ENCODE measurements at places on chromosomes 1 and 21.

GRCh38 chr1:20109223-20109856, 10.0 kb downstream of the PLA2G2D start:
- no peak for DNase-seq

DNA sequence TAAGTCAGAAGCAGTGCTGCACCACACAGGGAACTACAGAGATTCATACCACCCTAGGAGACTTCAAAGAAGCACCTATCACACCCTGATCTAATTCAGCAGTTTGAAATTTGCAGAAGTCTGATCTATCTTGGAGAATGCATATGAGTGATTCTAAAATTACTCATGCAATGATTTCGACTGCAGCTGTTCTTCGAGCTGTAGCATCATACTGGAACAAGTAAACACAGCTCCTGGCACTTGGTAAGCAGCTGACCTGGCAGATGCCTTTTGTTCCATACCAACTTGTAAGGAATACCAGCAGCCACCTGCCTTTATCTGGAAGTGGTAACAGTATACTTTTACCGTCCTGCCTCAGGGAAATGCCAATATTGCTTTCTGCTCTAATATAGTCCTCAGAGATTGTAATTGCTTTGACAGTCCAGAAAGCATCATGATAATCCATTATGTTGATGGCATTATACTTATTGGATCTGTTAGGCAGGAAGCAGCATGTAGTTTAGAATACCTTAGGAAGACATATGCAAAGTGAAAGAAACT, 25.7 kb downstream of the AADACL4 start:
- no peak for DNase-seq

DNA sequence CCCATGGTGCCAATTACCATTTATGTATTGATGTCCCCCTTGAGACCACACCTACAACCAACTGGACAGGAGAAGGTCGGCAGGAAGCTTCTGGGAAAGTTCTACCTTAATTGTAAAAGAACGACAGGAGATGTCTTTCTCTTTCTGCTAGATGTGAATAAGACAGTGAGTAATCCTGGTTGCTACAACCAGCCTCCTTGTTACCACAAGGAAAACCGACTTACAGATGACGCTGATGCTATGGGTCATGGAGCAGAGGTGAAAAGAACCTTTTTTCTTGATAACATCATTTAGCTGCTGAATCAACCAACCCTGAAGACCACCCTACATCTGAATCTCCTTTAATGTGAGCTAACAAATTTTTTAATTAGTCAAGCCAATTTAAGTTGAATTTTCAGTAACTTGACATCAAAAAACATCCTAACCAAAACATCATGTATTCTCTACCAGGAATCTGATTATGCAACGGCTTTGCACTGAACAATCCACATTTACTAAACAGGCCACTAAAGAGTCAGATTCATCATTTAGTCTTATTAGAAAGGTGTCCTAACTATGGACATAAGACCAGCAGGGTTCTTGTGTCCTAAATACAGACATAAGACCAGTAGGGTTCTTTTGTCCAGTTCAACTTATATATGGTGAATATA, 23.0 kb downstream of the RGS2 start:
- DNase-seq = no peak

DNA sequence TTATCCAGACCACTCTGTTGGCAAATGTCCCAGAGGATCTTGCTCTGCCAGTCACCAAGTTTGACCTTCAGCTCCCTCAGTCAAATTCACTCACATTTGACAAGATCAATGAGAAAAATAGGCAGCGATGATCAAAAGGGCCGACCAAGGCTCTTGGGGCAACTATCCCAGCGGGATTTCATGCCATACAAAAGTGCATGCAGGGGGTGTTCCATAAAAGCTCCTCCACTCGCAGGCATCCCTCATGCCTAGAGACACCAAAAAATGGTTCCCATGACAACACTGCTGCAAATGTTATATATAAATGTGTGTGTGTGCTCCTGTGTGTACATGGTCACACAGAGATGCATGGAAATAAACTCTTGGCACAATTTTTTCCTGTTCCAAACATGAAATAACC, 16.2 kb upstream of the EIF4G3 start:
- no peak for DNase-seq

GRCh38 chr1:154748405-154748775, 121.7 kb downstream of the KCNN3 start:
- DNase-seq = no peak

DNA sequence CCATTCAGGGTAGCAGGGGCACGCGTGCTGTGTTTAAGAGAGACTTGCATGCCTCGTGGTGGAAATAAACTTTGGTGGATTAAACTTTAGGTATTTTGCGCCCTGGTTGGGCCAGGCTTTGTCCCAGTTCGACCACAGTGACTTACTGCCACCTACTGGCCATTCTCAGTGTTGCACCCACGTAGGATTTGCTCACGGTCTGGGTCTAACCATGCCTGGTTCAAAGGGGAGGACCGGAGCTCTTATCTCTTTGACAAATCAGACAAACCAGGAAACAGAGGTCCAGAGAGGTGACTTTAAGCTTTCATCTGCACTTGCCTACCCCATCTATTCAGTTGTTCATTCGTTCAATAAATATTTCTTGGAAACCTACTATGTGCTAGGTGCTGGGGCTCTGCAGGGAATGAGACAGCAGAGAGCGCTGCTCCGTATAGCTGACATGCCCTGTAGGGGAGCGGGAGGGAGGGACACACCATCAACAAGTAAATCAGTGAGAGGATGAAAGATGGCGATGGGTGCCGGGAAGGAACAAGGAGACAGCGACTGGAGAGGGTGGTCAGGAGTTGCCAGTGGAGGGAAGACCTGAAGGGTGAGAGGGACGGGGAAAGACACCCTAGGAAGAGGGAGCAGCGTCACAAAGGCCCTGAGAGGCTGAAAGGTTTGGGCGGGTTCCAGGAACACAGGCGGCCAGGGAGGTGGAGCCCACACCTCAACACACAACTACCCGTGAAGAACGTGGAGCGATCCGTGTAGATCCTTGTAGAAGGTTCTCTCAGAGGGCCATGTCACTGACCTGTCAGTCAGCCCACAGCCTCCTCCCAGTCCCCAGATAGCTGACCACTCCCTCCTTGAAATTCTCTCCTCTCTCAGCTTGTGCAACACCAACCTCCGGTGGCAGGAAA, 27.2 kb upstream of the TINAGL1 start:
- peak; percentile 44 for DNase-seq

- DNase-seq = no peak
These were observed 516.7 kb downstream of the NPHP4 start for GRCh38 chr1:5475572-5475971.
